ENCODE measurements at places on chromosomes 3 and 15.

DNA sequence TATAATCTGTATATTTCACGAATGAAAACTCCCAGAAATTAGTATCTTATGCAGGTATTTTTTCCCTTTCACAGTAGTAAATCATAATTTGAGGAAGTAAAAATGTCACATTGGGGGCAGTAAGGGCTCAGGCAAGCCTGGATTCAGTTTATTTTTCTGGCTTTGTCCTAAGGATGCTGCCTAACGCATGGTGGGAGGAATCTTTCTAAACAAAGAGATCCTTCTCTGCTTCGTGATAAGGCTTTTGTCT is 35.7 kb downstream of the DNASE1L3 start:
- no peak for DNase-seq

DNA sequence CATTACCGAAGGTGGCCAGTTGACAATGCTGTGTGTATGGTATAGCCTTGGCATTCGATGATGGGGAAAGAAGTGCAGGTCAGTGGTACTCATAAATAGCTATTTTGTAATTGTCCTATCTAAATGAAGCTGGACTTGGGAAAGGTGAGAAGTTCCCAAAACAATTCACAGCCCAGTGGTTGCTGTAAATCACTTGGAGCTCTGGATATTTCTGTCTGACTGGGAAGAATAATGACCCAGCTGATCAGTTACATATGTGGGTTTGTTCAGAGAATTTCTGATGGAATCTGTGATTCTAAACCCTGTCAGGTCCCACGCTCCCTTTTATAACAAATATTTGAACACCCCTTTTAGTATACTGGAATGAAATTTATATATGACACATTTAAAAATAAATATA is 133.9 kb upstream of the PFN2 start:
- no peak for DNase-seq

GRCh38 chr3:111797171-111797615 is 61.9 kb upstream of the PHLDB2 start:
- DNase-seq = no peak

- DNase-seq = no peak
These were observed 134.2 kb upstream of the RAD18 start for GRCh38 chr3:9097495-9097894.

GRCh38 chr3:46763178-46763577 is 45.5 kb upstream of the PRSS50 start:
- DNase-seq = no peak

GRCh38 chr3:58333206-58334012 is 717 bp downstream of the PXK start:
- peak; percentile 61 for DNase-seq

DNA sequence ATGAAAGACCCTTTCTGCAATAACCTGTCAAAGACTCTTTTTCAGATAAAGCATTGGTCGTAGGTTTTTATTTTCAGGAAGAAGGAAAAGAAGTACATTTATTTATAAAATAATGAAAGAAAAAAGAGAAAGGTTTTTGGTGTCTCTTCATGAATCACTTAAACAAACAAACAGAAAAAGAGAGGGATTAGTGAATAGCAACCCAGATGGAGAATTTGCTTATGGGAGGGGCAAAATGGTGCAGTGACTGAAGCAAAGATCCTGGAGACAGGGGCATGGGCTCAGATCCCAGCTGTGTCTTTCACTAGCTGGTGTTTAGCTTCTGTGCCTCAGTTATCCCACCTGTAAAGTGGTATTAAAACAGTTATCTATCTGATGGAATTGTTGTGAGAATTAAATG is 78.6 kb upstream of the PFN2 start:
- DNase-seq = no peak

- no peak for DNase-seq
These were observed 1.7 kb downstream of the CLRN1 start for GRCh38 chr3:150970665-150971324.

DNA sequence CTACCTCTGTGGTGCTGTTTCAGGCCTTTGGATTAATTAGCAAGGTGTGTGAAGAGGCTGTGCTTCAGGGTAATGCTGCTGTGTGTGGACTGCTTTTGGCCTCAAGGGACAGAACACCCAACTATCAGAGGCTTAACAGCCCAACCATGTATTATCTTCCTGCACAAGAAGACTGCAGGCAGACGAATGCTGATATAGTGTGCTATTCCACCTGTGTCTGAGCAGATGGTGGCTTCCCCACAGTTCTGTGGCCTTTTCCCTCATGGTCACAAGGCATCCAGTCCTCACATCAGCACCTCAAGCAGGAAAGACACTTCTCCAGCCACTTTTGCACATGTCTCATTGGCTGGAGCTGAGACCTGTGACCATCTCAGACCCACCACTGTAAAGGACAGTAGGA is 76.6 kb downstream of the CHCHD6 start:
- no peak for DNase-seq

DNA sequence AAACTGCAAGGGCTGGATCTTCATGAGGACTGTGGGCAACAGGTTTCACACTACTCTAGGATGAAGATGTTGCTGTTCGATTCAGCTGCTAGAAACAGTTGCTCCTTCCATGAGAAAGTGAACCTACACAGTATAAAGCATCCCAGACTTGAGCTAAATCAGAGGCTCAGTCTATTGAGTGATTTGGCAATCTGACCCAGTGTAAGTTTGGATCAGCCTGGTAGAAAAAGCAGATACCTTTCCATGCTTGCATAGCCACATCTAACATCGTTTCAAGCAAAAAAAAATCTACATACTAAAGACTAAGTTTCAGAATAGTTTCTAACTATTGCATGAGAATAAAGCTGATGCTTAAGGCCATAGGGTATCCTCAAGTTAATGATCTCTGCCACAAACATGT is 4.6 kb downstream of the UQCC5 start:
- no peak for DNase-seq

DNA sequence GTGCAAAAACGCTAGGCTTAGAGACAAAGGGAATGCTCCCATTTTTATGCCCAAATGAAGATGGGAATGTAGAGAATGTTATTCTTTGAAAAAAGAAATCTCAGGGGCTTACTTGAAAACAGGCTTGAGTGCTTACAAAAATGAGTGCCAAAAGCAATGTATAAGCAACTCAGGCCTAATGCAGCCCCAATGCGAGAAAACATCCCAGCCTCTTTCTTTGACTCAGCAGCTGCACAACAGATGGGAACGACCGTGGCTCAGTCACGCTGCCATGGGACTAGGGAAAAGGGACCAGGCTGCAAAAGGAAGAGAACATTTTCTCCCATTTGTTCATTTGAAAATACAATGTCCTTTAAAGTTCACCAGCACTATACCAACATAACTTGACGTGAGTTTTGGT is 246.4 kb upstream of the LRIG1 start:
- no peak for DNase-seq

DNA sequence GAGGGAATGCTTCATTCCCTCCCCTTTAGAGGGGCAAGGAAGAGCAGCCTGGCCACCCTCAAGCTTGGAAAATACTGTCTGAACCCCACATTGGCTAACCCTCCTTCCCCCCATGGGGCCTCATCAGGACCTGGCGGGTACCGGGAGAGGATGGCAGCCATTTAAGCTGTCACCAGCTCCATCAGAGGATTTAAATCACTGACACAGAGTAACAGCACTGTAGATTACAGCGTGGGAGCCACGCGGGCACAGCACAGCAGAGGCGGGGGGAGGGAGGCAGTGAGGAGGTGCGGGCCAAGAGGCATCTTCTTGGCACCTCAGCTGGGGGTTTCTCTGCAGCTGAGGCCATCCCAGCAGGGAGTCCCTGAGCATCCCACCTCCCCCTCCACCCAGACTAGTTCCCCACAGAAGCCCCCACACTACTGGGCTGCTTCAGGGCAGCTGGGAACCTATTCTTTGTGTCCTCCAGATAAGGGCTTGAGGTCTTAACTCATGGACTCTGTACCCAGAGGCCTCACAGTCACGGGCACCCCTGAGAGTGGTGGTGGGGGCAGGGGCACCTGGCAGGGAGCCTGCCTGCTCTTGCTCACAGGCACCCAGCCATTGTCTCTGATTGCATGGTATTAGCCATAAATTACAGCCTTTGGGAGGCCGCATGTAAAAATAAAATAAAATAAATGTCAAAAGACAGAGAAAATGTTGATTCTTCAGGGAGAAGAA is 21.9 kb upstream of the CACNA2D2 start:
- DNase-seq = no peak

DNA sequence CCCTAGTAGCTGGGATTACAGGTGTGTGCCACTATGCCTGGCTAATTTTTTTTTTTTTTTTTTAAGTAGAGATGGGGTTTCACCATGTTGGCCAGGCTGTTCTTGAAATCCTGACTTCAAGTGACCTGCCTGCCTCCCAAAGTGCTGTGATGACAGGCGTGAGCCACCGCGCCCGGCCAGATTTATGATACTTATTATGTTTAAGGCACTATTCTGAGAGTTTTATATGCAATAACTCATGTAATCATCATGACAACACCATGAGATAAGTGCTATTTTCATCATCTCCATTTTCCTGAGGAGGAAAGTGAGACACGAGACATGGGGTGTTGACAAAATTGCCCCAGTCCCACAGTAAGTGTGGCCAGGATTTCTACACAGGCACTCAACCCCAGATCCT is 366.4 kb upstream of the TRIM42 start:
- no peak for DNase-seq

GRCh38 chr15:101411581-101411980 is 77.9 kb downstream of the PCSK6 start:
- DNase-seq = no peak

DNA sequence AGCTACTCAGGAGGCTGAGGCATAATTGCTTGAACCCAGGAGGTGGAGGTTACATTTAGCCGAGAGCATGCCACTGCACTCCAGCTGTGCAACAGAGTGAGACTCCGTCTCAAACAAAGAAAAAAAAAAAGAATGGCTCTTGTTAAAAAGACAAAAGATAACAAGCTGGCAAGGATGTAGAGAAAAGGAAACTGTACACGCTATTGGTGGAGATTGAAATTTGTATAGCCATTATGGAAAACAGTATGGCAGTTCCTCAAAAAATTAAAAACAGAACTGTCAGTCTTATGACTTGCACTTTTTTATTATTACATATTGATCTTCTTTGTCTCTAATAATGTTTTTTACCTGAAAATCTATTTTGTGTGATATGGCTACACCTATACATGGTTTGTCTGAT is 41.9 kb downstream of the MEX3B start:
- DNase-seq = no peak

GRCh38 chr3:62710751-62711150 is 164.5 kb downstream of the CADPS start:
- DNase-seq = no peak

- DNase-seq = no peak
These were observed 87.5 kb upstream of the CBLB start for GRCh38 chr3:105956306-105956705.

All from testis (tissue), 5 donors.